ENCODE measurements at places on chromosomes 13 and 19.

GRCh38 chr13:33411312-33411711 lies 125.8 kb upstream of the STARD13 start:
- no peak for DNase-seq

DNA sequence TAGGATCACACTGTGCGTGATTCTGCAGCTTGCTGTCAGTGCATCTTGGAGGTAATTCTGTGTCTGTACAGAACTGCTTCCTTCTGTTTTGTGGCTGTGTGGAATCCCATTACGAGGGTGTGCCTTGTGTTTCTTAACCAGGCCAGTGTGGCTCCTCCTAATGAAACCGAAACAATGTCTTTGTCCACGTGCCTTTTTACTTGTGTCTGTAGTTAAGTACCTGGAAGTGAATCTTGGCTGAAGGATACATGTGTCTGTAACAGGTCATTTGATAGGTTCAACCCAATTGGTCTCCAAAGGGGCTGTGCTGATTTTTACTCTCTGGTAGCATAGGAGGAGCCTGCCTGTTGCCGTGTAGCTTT lies 13.1 kb downstream of the NOP53 start:
- DNase-seq: no peak

- no peak for DNase-seq
Observed at GRCh38 chr19:51822946-51823345, 28.0 kb downstream of the FPR3 start.

GRCh38 chr13:27619728-27620376 lies 477 bp downstream of the LNX2 start:
- no peak for DNase-seq

DNA sequence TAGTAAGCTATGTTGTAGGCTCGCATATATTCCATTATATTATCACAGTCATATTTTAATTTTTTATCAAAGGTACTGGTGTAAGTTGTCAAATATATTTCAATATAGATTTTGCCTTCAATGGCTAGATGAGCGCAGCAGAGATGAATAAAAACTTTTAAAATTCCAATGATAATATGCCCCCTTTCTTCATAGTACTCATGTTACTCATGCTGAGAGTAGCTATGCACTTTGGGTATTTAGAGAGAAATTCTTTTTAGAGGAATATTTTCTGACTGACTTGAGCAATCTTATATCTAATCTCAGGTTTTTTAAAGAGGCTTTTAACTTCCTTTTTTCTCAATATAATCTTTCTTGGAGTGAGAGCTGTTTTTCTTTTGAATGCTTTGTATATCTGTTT lies 11.4 kb downstream of the ZNF254 start:
- DNase-seq: no peak

GRCh38 chr13:21043898-21044297 lies 17.5 kb downstream of the LATS2 start:
- DNase-seq: no peak

DNA sequence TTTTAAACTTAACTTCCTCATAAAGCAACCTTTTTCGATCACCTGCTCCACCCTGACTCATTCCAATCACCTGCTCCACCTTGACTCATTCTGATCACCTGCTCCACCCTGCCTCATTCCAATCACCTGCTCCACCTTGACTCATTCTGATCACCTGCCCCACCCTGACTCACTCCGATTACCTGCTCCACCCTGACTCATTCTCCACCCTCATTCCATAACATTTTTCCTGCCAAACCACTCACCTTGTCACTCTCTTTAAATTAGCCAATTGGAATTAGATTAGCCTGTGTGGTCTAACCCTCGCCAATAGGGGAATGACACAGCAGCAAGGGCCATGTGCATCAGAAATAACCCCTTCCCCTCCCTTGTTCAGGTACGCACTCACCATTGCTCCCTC lies 31.9 kb upstream of the ZNF83 start:
- DNase-seq: no peak

- DNase-seq: no peak
Observed at GRCh38 chr13:30581582-30581981, 36.1 kb upstream of the USPL1 start.

DNA sequence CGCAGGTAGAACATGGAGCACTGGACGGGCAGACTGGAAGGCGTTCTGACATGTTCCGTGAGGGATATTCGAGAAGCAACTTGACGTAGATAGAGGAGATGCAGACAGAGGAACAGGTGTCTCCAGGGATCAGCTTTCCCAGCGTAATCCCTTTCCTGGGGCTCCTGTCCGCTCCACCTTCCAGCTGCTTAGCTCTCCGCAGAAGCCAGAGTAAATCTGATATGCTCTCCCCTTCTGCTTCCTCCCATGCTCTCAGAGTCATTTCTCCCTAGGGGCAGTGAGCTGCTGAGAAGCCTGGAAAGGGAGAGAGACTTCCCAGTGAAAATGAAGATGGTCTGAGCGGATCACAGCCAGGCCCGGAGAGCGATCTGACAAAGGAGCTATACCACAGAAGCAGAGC lies 23.0 kb upstream of the OLFM4 start:
- no peak for DNase-seq

- no peak for DNase-seq
Observed at GRCh38 chr19:11269408-11269807, 7.1 kb upstream of the DOCK6 start.

GRCh38 chr13:41546372-41547190 lies 89.2 kb downstream of the RGCC start:
- peak; percentile 33 for DNase-seq

- DNase-seq: no peak
Observed at GRCh38 chr13:36190771-36191170, 23.6 kb downstream of the SOHLH2 start.

GRCh38 chr13:50065712-50066111 lies 50.5 kb downstream of the KCNRG start:
- no peak for DNase-seq

DNA sequence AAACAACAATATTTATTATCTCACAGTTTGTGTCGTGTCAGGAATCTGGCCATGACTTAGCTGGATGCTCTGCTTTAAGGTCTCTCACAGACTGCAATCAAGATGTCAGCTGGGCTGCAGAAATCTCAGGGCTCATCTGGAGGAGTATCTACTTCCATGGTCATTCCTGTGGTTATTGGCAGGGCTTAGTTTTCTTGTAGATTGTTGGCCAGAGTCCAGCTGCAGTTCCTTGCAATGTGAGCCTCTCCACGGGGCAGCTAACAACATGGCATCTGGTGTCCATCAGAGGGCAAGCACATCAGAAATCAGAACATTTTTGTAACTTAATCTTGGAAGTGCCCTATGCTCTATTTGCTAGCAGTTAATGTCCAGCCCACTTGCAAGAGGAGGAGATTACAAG lies 45.7 kb upstream of the TDRD3 start:
- DNase-seq: peak; percentile 34

GRCh38 chr13:22095794-22096193 lies 424.9 kb downstream of the FGF9 start:
- no peak for DNase-seq

GRCh38 chr19:50003810-50004419 lies 21.3 kb downstream of the VRK3 start:
- peak; percentile 87 for DNase-seq

DNA sequence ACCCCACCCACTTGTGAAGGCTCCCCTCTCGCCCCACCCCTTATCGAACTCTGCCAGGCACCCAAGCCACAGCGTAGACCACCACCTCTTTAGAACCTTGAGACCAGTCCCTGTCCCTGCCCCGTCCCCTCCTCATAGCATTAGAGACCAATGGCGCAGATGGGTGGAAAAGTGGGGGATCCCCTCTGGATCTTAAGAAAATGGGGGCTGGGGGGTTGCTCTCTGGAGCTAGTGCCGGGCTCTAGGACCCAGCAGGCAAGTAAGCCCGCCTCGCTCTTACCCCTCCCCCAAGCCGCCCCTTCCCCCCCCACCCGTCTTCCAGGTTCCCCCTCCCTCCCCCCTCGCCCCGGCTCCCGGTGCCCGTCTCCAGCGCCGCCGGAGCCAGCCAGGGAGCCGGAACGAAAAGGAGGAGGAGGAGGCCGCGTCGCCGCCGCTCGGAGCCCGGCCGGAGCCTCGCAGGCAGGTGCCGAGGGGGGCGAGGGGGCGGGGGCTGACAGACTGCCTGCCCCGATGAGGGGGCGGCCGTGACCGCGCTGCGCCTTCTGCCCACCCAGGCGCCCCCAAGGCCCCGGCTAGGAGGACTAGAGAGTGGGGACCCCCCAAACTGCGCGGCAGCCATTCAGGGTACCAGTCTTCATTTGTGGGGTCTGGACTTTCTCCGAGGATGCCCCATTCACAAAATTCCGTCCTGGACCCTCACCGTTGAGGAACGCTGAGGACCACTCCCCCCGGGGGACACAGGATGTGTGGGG lies at the start of gene SPRED3:
SPRED3 (plus strand) TSS at position 349 of the 752 bp plus-strand sequence. CDS start 1,606 bp downstream, outside the sequence.
- DNase-seq: peak; percentile 63

DNA sequence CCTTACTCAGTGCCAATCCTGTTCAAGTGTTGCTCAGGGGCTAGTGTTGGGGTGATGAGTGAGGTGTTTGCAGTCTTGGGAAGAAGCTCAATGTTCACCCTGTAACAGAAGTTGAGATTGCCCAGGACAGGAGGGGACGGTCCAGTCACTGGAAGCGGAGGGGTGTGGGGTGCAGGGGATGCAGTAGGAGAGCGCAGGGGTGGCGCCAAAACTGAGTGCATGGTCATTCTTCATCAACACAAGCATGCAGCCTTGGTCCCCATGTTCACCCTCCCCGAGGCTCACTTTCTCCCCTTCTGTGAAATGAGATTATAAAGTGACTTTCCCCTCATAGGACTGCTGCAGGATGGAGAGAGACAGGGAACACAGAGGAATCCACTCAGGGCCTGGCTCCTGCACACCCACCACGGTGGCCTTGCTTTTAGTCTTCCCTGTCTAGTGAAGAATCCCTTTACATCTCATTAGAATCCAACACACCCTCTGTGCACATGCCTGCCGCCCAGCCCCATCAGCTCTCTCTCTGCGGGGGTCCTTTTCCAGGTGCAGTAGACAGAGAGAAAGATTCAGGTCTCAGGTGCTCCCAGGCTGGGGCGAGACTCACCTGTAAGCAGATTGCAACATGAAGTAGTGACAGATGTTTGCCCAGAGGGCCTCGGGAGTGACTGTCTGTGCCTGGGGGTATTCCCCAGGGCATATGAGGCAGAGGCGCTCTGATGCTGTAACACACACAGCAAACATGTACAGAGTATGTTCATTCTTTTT lies 93.2 kb downstream of the TSHZ3 start:
- no peak for DNase-seq

DNA sequence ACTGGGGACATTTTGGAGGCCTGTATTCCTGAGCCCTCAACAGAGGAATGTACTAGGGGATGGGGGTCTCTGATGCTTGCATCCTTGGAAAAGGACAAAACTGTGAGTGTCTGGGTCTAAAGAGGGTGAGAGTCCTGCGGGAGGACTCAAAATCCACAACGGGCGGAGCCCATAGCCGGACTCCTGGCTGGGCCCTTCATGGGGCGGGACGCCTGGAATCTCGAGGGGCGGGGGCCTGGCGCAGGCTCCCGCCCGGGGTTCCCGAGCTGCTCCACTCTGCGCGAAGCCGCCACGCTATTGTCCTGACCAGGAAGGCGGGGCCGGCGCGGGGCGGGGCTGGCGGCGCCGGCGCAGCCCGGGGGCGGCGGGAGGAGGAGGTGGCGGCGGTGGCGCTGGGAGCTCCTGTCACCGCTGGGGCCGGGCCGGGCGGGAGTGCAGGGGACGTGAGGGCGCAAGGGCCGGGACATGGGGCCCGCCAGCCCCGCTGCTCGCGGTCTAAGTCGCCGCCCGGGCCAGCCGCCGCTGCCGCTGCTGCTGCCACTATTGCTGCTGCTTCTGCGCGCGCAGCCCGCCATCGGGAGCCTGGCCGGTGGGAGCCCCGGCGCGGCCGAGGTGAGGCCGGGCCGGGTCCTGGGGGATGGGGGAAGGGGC lies at the start of gene APLP1:
APLP1 (plus strand) TSS at position 403 of the 651 bp plus-strand sequence; CDS start at position 466, 63 bp downstream.
- DNase-seq: peak; percentile 67

GRCh38 chr13:112842343-112842856 lies 126.6 kb upstream of the MCF2L start:
- DNase-seq: no peak

- DNase-seq: no peak
Observed at GRCh38 chr19:49854378-49855263, 3.7 kb downstream of the PTOV1 start.

- DNase-seq: no peak
Observed at GRCh38 chr13:95708811-95709500, 32.0 kb downstream of the DNAJC3 start.

DNA sequence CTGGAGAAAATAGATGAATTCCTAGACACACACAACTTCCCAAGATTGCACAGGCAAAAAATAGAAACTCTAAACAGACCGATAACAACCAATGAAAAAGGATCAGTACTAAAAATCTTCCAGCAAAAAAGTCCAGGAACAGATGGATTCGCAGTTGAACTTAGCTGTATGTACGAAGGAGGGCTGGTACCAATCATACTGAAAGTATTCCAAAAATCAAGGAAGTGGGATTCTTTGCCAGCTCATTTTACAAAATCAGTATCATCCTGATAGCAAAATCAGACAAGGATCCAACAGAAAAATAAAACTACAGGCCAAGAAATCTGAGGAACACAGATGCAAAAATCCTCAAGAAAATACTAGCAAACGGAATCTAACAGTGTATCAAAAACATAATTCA lies 6.5 kb upstream of the LILRB2 start:
- DNase-seq: peak; percentile 22

DNA sequence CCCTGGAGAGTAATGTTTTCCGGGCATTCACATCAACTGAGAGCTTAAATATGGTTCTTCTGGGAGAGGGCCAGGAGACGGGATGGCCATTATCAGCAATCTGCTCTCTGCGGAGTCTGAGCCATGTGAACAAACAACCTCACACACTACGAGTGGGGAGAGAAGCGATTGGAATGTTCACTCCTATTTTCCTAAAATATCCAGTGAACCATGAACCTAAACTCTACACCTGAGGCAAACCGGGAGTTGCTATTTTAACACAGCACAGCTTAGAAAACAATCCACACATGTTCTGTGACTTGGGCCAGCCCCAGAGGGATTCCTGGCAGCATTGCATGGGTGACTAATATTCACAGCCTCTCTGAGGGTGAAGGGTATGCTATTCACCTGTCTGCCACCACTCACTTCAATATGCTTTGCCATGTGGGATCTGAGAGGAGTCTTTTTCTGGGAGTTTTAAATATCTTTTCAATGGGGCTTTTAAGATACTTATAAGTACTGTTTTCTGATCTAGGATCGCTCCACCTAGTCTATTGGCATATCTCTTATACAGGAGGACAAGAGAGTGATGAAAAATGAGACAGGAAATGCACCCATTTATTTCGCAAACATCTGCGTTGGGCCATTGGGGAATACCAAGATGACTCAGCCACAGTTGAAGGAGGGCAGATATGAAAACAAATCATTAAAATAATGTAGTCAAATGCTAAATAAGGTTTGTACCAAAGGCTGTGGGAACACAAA lies 72.6 kb upstream of the SERP2 start:
- peak; percentile 27 for DNase-seq

DNA sequence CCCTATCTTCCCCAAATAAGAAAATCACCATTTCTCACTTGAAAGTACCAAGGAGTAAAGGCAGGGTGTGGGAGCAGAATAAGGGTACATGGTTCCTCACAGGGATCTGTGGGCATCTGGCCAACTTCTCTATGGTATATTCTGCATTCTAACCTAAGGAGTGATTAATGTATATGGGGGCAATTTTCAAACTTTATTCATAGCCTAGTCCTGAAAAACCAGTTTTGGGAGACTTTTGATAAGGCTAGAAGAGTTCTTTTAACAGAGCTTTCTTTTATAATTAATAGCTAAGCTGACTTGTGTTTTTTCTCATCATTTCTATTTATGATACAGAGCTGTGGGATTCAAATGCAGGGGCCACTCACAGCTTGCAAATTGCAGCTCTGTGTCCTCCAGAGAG lies 852 bp downstream of the SCEL start:
- no peak for DNase-seq

GRCh38 chr13:42808341-42808940 lies 27.1 kb downstream of the FAM216B start:
- DNase-seq: no peak

GRCh38 chr13:28204690-28205443 lies 66.5 kb downstream of the PAN3 start:
- DNase-seq: no peak
